Activated naive CD8-positive, alpha-beta T cell treated with anti-CD3 and anti-CD28 coated beads for 36 hours (primary cell): ENCODE measurements at places on chromosomes 16 and 17.

- DNase-seq, result no peak
- no peaks in the 10 kb centered on the region for H3K36me3 ChIP-seq
- H3K27ac ChIP-seq, result no peak overlapping the region
- H3K27me3 ChIP-seq, result no peaks in the 10 kb centered on the region
- H3K4me3 ChIP-seq, result no peak overlapping the region
These were observed 71.5 kb downstream of the WWP2 start for GRCh38 chr16:69833357-69834282.

DNA sequence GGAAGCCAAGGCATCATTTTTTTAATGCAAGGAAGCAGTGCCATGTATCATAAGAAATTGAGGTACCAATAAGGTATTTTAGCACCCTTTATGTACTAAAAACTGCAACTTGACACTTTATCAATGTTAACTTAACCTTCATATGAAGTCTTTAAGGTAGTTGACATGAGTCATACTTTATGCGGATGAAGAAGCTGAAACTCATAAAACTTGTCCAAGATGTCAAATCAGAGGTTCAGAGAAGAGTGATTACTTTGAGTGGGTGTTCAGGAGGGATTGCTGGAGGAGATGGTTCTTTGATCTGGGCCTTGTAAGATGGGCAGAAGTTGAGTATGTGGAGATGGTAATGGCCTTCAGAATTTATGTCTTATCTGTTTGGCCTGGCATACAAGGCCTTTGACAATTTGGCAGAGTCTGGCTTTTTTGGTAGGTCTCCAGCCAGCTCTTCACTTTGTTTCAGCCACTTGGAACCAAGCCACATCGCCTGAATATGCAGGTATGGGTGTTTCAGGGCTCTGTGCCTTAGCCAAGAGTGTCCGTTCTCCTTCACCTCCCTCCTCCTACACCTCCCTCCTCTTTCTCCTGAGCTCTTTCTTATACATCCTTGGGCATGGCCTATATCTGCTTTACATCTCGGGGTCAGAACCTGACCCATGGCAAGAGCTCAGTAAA is 23.7 kb downstream of the YPEL2 start:
- peaks cover 67% of the 10 kb centered on the region for H3K4me1 ChIP-seq
- H3K27me3 ChIP-seq, result no peaks in the 10 kb centered on the region
- no peak for DNase-seq
- no peak overlapping the region for H3K4me3 ChIP-seq
- peaks cover 44% of the 10 kb centered on the region for H3K36me3 ChIP-seq
- H3K27ac ChIP-seq, result peak overlapping the region; percentile 4

DNA sequence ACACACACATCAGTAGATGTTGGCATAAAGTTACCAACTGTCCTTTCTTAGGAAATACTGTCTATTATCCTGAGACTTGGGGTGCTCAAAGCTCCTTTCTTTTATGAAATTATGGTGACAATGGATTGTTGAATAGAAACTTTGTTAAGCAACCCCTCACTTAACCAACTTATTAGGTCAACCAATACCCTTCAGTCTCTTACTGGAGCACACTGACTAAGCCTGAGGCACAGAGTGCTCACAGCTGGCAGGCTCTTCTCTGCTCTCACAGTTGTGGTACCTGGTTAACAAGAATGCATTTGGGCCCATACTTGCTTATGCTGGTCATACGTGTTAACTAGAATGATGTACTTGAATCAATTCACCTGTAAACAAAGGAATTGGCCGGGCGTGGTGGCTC is 24.8 kb downstream of the CD300LF start:
- peaks cover 7% of the 10 kb centered on the region for H3K4me1 ChIP-seq
- peaks cover 6% of the 10 kb centered on the region for H3K27me3 ChIP-seq
- H3K27ac ChIP-seq, result no peak overlapping the region
- no peaks in the 10 kb centered on the region for H3K36me3 ChIP-seq

GRCh38 chr16:64240586-64240985 is 881.3 kb downstream of the CDH11 start:
- no peak overlapping the region for H3K27ac ChIP-seq
- H3K4me1 ChIP-seq, result no peaks in the 10 kb centered on the region
